ENCODE measurements at places on chromosomes 5 and 9. TPM values are rescaled to one million over a fixed set of nuclear protein-coding genes. Genes with fewer than 3 reads are reported as not detected.

Gene C5orf58
- total RNA-seq = not detected

DNA sequence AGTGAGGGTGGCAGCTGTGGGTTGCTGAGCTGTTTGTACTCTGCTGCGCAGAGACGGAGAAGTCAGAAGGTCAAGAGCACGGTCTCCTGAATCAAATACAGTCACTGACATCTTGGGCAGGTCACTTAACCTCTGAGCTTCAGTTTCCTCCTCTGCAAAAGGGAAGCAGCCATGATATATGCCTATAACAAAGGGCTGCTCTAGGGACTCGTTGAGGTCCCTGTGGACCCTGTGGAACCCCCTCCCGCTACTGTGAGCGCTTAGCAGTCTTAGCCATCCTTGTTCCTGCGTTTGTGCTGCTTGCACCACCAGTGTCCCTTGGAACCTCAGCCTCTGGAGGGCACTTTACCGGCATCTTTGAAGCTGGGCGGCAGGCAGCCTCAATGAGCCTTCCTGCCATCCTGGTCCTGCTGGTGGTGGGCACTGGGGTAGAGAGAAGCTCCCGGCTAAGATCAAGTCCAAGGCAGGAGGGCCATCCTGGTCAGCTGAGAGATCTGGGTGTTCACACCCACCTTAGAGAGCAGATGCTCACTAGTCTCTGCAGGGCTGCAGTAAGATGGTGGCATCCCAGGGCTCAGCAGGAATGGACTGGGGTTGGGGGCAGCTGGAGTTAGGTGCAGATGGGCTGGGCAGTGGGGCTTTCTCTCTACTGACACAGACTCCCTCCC, 8.7 kb downstream of the JADE2 start:
- H3K4me1 ChIP-seq = peaks cover 53% of the 10 kb centered on the region
- no peaks in the 10 kb centered on the region for H3K27me3 ChIP-seq
- H3K36me3 ChIP-seq = peaks cover 57% of the 10 kb centered on the region
- no peak for DNase-seq

DNA sequence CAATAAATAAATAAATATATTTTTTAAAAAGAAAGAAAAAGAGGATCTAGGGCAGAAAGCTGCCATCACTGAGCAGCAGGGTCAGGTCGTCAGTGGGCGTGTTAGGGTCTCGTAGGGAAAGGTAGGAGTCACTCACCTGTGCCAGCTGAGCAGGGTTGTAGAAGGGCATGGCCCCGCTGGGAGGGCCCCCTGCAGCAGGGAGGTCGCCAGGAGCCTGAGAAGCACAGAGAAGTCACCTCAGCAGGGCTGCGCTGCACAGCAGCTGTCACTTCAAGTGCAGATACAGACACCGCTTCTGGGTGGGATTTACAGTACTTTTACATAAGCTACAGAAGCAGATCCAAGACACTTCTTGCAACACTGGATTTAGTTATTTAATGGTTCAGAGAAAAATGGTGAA, 4.0 kb upstream of the INPP5E start:
- peaks cover 79% of the 10 kb centered on the region for H3K36me3 ChIP-seq
- no peak overlapping the region for H3K27ac ChIP-seq
- no peak for DNase-seq
- H3K4me1 ChIP-seq = no peaks in the 10 kb centered on the region
- H3K4me3 ChIP-seq = no peak overlapping the region

DNA sequence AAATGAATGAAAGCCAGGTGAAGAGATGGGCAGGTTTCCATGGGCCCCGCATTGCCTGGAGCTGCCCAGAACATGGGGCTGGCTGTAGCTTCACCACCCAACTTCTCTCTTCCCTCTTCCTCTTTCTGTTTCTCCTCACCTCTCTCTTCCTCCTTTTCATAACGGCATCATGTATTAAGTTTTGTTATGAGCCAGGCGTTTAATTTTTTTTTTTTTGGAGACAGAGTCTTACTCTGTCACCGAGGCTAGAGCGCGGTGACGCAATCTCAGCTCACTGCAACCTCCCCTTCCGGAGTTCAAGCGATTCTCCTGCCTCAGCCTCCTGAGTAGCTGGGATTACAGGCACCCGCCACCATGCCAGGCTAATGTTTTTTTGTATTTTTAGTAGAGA, 13.0 kb upstream of the SPINK4 start:
- no peak for DNase-seq
- H3K4me3 ChIP-seq = no peak overlapping the region
- no peak overlapping the region for H3K27ac ChIP-seq
- peaks cover 45% of the 10 kb centered on the region for H3K4me1 ChIP-seq
- no peaks in the 10 kb centered on the region for H3K27me3 ChIP-seq

GRCh38 chr5:1151316-1151715, 39.5 kb upstream of the SLC12A7 start:
- no peak for DNase-seq
- H3K36me3 ChIP-seq = no peaks in the 10 kb centered on the region
- H3K27ac ChIP-seq = no peak overlapping the region
- no peak overlapping the region for H3K4me3 ChIP-seq
- H3K4me1 ChIP-seq = no peaks in the 10 kb centered on the region

- no peak overlapping the region for H3K4me3 ChIP-seq
- H3K36me3 ChIP-seq = no peaks in the 10 kb centered on the region
- DNase-seq = no peak
- H3K27me3 ChIP-seq = peaks cover 39% of the 10 kb centered on the region
- no peak overlapping the region for H3K27ac ChIP-seq
These were observed 9.2 kb upstream of the GPRIN1 start for GRCh38 chr5:176619203-176619568.

DNA sequence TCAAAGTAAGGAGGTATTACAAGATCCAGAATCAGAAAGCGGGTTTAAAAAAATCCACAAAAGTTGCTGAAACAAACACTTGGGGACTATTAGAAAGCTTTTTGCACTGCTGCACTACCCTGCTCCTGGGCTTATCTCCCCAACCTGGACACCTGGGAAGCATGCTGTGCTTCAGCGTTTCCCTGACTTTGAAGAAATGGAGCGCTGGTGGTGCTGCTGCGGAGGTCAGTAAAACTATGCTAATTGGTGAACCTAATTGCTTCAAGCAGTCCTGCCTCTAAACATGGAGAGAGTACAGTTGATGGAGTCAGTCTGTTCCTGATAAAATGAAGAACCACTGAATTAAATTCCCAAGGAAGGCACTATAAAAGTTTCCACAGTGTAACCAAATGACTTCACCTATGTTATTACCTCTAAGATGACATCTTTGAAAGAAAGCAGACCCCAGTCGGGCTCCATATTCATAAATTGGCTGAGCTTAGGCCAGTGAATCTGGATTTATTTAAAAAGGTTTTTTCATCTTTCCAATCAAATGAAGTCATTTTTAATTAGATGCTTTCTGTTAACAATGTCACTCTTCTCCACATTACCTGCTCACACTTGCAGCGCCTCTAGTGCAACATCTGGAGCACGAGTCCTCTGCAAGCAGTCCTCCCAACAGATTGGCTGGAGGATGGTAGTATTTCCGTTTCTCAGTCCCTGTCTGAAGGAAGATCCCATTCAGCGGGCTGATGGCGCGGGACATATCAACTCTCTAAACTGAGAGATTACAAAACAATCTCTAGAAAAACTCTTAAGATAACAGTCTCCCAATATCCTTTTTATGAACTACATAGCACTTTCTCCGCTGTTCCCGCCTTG, 11.5 kb downstream of the NR2F1-AS1 start:
- no peaks in the 10 kb centered on the region for H3K36me3 ChIP-seq
- DNase-seq = no peak
- no peak overlapping the region for H3K27ac ChIP-seq
- no peak overlapping the region for H3K4me3 ChIP-seq
